ENCODE measurements at places on chromosomes 16 and 17.

DNA sequence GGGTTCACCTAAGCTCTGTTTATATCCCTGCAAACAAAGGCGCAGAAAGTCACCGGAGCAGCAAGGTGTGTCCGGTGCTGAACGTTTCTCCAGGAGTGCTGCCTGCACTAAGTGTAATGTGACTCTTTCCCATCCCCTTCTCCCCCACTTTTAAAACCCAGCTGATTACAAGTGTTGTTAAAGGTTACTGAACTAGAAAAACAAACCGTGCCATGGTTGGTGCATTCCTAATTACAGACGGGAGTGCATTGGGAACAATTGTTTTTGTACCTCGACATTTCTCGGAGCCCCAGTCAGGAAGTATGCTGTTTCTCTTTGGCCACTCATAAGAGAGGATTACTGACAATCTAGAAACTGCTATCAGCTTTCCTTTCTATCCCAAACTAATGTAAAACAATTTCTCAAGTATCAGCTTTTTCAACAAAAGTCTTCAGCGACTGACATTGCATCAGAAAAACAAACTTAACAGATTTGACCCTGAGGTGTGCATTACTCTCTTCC lies 441.0 kb upstream of the SALL1 start:
- DNase-seq = no peak

GRCh38 chr16:71796501-71797097 lies 12.0 kb downstream of the AP1G1 start:
- DNase-seq = no peak

- no peak for DNase-seq
These were observed 2.8 kb downstream of the TOB1 start for GRCh38 chr17:50863221-50863843.

DNA sequence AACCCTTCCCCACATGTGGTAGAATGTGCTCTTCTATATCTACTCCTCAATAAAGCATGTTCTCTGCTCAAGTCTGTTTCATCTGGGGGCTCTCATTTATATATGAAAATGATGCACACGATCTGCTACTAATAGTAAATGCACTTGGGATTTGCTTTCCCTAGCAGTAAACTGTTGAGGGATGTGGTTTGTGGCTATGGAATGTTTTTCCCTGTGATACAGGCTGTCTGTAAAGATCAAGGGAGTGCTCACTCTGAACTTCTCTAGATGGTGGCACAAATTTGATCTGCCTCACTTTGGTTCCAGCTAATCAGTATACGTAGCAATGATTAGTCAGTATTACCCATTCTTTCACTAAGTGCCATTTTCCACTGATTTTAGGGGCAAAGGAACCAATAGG lies 18.8 kb downstream of the TAC4 start:
- no peak for DNase-seq

DNA sequence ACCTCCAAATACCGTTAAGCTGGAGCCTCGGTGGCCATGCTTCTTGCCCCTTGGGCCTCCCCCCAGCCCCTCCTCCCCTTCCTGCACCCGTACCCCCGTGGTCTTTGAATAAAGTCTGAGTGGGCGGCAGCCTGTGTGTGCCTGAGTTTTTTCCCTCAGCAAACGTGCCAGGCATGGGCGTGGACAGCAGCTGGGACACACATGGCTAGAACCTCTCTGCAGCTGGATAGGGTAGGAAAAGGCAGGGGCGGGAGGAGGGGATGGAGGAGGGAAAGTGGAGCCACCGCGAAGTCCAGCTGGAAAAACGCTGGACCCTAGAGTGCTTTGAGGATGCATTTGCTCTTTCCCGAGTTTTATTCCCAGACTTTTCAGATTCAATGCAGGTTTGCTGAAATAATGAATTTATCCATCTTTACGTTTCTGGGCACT lies 928 bp downstream of the HBA1 start:
- DNase-seq = no peak

- DNase-seq = no peak
These were observed 54.1 kb downstream of the VAC14 start for GRCh38 chr16:70746708-70747424.

GRCh38 chr16:56667581-56668571 lies at the start of gene MT1G:
MT1G (minus strand) TSS chr16:56668065; CDS start chr16:56667993, 72 bp downstream.
- DNase-seq = no peak

DNA sequence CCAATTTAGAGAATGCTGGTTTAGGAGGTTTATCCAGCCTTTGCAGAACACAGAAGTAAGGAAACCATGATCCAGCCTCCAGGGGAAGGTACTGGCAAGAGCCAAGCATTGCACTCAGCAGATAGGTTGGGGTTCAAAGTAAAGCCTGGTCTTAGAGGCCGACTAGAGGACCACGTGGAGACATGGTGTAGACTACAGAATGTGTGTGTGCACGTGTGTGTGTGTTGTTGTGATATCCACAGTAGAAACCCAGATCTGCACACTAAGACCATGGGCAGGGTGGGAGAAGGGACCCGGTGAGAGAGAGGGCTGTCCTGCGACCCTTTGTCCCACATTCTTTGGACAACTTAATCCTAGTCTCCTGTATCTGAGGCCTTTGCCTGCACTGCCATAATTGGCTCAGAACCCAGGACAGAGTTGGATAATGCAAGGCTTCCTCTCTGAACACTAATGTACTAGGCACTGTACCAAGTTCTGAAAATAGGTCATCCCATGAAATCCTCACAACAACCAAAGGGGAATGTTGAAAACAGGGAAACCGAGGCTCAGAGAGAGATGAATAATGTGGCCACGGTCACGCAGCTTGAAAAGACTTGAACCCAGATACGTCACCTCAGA lies 325.1 kb upstream of the HSBP1 start:
- DNase-seq = no peak

DNA sequence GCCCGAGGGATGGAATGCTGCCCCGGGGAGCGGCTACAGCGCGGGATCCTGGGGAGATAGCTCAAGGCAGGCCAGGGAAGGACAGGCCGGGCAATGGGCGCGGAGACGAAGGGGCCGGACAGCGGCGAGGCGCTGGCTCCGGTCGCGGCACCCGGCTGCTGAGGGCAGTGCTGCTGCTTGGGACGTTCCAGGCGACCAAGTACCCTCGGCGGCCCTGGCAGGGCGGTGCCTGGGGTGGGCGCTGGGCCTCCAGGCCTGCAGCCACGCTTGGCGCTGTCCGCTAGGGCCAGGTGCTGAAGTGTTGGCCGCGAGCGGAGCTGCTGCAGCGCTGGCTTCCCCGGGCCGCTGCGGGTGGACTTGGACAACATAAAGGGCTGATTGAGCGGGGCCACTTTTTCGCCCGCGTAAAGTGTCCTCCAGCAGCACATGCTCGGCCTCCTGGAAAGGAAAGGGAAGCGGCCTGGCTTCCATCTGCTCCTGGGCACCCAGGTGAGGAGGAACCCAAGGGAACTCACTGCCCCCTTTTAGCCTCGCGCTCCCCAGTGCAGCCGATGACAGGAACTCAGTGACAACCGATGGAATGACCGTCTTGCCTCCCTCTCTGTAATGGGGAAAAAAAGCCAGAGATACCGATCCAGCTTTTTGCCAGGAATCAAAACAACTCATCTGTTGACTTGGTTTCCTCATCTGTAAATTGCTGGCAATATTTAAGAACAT lies 23.7 kb downstream of the CLEC3A start:
- no peak for DNase-seq

- DNase-seq = peak; percentile 56
These were observed 15.9 kb upstream of the ANKRD40CL start for GRCh38 chr17:50783193-50783660.

GRCh38 chr17:20116683-20117309 lies 107.6 kb downstream of the SPECC1 start:
- DNase-seq = peak; percentile 8

- DNase-seq = no peak
These were observed 13.0 kb upstream of the GGA2 start for GRCh38 chr16:23523321-23523720.
